ENCODE measurements at places on chromosomes 4 and X.
A peak's percentile ranks its signal among the peaks of the same experiment; 100 is the strongest.

DNA sequence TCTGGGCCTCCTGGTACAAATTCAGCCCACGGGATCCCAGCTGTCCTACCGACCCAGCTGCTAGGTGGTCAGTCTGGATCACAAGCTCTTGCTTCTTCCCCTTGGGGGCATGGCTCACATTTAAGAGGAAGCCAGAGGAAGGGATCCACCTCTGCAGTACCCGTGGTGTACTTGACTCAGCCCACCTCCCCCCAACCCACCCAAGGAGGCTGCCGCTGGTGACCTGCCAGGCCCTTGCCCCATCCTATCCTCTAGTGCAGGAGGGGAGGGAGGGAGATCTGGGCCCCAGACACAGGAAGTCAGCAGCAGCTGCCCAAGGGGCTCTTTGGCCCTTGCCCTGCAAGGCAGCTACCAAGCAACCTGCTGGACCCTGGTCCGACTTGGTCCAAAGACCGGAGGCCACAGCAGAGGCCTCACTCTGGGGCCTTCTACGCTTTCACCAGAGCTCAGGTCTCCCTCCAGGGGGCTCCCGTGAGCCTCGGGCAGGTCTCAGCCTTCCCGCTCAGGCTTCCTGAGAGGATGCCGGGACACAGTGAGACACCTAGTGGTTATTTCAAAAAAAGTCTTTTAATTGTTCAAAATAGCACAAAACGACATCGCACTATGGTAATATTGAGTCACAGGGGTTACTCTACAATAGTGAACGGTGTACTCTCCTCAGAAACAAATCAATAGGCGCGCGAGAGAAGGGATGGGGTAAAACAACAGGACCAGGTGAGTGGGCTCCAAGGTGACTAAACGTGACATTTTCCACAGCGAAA is 2.7 kb upstream of the RENBP start:
- peak; percentile 85 for DNase-seq

- no peak for DNase-seq
These were observed 19.2 kb downstream of the CC2D2A start for GRCh38 chr4:15488658-15489470.

DNA sequence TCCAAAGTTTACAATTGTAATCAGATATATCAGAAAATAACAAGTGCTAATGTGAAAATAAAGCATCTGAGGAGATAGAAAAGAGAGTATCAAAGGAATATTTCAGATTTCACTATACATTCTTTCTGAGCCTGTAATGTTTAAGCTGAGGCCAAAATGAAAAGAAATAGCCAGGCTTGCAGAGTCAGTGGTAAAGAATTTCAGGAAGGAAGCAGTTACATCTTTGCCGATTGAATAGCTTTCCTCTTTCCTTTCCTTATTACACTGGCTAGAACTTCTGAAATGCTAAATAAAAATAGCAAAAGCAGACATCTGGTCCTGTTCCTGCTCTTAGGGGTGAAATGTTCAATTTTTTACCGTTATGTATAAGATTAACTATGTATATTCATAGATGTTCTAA is 1441.6 kb upstream of the PCDH7 start:
- no peak for DNase-seq

DNA sequence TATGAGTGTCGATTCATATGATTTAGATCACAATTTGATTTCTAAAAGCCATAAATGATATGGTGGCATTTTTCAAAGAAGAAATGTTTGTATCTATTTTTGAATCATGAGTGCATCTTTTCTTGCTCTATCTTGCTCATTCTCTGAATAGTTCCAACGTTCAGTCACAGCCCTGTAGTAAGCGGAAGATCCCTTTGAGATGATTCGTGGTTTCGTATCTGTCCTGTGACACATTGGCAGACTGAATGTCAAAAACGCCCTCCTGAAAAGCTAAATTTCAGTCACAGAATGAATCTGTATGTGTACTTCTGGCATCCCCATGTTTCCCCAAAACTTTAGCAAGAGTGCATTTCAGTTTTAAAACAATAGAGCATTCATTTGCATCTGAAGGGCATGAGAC is 1066.9 kb upstream of the TENM3 start:
- no peak for DNase-seq

DNA sequence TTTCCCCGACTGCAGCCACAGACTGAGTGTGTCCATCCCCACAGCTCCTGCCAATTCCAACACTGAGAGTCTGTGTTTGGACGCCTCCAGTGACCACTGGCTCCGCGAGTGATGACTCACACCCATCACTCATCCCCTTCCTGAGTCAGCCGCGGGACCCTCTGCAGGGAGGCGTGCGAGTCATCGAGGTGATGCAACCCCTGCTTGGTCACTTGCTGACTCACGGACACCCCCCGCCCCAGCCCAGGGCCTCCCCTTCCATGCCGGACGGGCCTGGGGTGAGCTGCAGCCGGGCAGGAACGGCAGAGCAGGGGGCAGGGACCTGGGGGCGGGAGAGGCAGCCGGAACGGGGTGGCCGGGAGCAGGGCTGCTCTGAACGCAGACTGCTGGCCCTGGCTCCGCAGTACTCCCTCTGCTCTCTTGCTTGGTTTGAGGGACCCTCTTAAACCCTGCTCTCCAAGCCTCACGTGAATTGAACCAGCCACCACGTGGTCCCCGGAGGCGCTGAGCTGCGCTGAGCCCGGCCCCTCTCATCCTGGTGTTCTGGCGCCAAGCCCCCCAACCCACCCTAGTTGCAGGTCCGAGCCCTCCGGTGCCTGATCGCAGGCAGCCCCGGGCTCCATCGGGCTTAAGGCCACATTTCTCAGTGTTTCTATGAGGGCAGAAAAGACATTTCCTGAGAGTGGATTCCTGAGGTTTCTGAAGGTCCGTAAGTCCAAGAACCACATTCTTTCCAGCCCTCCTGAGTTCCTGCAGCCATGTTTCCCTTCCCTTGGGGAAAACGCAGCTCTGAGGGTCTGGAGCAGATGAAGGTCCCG is 32.4 kb downstream of the FGFRL1 start:
- DNase-seq, result peak; percentile 51

DNA sequence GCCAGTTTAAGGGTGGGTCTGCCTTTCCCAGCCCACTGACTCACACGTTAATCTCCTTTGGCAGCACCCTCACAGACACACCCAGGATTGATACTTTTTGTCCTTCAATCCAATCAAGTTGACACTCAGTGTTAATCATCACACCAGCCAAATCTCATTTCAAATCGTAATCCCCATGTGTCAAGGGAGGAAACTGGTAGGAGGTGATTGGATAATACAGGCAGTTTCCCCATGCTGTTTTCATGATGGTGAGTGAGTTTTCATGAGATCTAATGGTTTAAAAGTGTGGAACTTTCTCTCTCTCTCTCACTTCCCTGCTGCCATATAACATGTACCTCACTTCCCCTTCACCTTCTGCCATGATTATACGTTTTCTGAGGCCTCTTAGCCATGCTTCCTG is 647.2 kb upstream of the FRG1 start:
- DNase-seq, result no peak

DNA sequence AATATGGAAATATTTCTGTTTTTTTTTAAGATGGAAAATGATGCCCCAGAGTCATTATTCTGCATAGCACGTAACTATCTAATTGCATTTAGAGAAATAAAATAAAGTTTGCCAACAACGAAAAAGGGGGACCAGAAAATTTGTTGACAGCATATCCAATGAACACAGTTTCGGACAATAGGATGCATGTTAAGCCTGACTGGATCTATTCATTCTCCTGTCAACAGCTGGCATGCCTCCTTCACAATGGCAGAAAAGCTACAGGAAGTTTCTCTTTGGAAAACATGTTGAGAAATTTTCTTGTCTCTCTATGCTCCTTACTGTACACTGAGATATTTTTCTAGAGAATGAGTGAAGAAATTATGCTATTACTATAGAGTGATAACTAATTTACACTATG is 262.5 kb downstream of the GRID2 start:
- peak; percentile 52 for DNase-seq

GRCh38 chrX:154024271-154024670 is 4.6 kb upstream of the IRAK1 start:
- DNase-seq, result no peak

DNA sequence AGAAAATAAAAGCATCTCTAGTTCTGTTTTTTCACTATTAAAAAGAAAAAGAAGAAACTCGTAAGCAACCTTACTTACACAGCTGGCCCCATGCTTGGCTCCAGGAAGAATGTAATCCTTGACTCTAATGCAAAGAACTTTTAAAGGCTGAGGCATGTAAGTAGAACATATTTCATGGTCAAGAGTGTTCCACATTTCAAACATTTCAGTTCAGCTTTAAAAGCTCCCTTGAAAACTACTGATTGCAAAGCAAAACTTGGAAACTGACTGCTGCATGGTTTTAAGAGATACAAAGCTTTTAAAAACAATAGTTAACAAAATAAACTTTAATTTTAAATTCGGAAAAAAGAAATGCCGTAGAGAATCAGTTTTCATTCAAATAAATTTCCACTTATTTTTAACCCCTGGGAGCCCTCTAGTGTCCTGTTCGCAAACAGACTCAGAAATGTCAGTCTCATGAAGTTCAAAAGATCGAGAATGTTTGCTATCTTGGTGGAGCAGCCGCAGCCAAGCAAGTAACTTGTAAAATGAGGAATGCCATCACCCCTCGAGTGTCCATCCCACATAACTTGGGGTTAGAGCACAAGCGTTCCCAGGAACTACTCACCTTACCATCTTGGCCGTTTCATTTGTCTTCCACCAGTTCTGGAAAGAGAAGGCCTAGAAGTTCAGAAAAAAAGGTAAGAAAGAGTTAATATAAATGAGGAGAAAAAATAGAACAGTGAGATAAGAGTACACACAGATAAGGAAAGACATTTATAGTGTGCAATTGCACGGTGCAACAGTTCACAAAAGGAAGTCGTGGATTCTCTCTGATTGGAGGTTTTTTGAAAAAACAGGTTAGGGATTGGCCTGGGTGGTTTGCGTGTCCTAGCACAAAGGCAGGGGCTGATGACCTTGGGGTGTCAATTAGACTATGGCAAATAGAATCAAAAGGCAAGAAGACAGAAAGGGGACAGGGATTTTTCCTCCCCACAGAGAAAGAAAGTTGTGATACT is at the start of gene GASK1B:
TSS of gene GASK1B (minus strand) at position 765 of the 998 bp plus-strand sequence. CDS start 1,650 bp downstream, outside the sequence.
- DNase-seq, result peak; percentile 49

GRCh38 chr4:169611991-169612870 is at the start of gene NEK1:
Gene NEK1 (minus strand): TSS chr4:169612583. CDS start chr4:169602630, 9,953 bp downstream.
- DNase-seq, result peak; percentile 94

GRCh38 chr4:13248621-13249298 is 235.4 kb downstream of the RAB28 start:
- peak; percentile 32 for DNase-seq

DNA sequence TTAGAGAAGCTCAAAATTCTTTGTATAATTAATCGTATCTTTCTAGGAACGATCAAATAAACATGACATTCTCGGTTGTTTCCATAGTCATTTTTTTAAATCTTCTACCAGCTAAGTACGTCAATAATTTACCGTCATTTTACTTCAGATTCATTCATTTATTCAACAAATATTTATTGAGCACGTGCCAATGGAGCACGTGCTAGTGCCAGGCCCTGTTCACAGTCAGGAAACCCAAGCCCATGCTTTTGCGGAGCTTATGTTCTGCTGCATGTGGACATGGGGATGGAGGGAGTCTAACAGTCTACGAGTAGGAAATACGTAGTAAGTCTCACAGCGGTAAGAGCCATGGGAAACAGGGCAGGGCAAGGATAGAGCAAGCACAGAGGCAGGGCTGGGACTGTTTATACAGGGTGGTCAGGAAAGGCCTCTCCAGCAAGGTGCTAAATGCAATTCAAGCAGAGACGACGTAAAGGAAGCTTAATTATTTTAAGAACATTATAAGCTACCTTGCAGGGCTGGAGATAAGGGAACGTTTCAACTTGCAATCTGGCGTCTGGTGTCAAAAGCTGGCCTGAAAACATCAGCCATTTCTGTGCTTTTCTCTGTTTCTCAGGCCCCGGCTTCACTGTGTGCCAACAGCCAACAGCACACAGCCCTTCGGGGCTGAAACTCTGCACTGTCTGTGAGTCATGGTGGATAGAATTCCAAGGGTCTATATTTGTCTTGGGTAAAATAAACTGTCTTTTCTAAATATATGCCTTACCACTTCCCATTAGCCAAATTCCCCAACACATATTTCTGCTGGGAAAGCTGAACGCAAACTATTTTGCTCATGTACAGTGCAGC is 517.1 kb upstream of the ZFP42 start:
- DNase-seq, result no peak

- DNase-seq, result no peak
These were observed 228.0 kb downstream of the APBB2 start for GRCh38 chr4:40986375-40986774.

DNA sequence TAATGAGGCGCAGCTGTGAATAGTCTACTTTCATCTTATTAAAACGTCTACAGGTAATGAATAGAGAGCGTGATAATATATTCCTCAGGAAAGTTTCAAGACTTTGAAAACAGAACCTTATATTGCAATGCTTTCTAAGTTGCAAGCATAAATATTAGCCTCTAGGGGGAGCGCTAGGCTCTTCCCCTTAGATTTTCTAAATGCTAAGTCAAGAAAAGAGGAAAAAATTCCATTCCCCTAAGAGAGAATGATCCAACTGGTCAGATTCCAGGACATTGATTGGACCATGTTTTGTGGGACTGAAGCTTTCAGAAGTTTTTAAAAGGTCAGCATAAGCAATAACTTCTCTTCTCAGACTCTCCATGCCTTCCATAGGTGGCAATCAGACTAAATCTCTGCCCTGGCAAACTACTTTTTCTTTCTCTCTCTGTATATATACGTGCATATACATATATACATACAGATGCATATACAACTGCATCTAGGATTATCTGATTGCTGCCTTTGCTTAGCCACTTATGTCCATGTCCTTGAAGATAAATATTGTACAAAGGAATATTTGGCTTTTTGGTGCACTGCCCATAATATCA is 492.9 kb downstream of the INPP4B start:
- DNase-seq, result peak; percentile 85

DNA sequence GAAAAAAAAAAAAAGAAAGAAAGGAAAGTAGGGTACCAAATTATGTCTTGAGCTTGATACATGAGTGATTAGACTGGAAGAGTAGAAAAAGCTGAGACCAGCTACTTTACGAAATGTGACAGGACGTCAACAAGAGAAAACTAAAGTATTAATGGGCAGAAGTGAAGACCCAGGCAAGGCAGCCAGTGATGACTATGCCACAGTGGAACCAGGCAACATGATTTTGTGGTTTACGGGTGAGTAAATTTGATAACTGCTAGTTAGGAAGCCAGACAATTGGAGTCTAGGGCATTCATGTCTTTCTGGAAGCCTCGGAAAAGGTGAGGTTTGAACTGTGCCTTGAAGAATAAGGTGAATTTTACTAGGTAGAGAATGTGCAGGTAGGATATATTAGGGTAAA is 326.4 kb downstream of the TENM3 start:
- DNase-seq, result no peak

DNA sequence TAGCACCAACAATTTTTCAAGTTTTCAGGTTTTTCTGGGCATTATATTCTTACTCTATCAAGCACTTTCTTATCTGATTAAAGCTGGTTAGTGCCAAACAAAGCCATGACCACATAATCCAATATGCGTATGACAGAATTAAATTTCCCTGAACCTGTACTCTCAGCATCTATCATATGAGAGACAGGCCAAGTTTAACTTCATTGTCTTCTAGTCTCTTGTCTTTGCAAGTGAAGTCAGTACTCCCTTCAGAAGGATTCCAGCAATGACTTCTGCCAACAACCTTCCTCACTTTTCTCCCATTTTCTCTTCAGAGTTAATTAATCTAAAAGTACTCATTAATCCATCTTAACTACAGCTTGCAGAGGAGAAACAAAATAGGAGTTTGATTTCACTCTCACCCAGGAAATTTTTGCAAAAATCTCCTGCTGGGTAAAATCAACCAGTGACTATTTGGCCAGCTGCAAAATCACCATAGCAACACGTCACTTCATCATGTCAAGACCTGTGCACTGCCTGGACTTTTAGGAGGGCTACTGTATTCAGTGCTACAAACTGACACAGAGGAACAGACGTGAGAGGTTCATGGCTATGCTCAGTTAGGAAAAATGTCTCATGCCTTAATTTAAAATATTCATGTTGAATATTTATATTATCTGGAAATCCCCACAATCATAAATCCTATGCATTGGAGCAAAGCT is 208.4 kb downstream of the ANTXR2 start:
- DNase-seq, result no peak
